Activated naive CD8-positive, alpha-beta T cell treated with anti-CD3 and anti-CD28 coated beads, Interleukin-2, amount 50 U/mL, for 24 hours (primary cell): ENCODE measurements at places on chromosomes 1 and 21.

DNA sequence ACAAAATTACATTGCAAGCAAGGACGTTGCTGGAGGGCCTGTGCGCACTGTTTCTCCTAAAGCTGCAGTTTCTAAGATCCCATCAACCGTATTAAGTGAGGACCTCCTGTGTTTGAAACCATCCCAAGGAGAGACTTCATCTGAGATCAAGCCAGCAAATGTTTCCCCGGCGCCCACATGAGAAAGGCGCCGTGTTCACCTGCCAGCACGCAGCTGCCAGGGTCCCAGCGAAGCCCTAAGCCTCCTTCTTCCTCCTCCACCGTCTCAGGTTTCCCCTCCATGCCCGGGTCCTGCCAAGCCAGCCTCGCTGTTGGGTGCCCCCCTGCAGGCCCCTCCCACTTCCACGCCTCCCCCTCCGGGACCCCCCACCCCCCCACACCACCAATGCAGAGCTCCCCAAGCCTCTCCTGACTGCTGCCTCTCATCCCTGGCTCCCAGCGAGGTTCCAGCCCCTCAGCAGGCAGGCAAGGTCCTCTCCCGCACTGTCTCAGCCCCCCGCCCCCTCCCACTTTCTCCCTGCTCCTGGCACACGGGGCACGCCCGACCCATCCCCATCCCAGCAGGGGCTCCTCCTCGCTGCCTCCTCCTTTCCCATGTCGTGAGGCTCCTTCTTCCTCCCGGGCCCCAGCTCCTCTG is 8.6 kb upstream of the TFF1 start:
- DNase-seq, result no peak

GRCh38 chr1:186595969-186596368 is 84.3 kb downstream of the PTGS2 start:
- no peak for DNase-seq

GRCh38 chr1:29811727-29812407 is 575.5 kb downstream of the PTPRU start:
- DNase-seq, result no peak

DNA sequence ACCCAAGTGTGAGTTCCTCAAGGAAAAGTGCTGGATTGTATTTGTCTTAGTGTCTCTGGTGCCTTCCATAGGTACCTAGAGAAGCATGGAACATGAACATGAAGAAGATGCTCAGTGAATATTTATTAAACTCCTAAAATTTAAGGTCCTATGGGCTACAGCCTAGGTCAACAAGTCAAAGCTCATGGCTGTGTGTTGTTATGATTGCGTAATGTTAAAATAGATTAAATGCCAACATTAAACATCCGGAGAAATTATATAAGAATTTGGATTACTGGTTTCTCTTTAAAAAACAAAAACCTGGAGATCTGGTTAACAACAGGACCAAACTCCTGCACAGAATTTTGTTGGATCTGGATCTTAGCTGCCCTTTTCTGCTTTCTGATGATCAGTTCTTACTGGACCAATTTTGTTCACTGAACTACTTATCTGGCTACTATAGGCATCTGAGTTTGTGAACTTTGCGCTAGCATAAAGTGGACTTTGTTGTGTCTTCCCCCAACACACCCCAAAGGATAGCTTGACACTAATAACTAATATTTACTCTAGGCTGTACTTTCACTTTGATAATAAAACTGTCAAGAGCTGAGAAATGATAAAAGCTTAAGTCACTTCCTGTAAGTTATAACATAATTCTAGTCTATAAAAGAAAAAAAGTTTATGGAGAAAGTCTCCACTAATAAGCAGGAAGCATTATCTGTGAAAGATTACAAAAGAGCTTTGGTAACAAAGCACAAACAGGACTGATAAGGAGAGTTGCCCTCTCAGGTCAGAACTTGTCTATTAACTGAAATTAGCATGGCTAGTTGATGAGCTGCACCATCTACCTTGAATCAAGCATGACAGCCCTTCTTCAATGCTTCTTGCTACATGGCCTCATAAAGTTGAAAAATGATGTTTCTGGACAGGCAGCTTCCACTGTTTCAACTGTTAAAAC is 20.7 kb downstream of the F5 start:
- no peak for DNase-seq

- DNase-seq, result no peak
These were observed 123.9 kb upstream of the KRTAP19-8 start for GRCh38 chr21:31162079-31162699.

- no peak for DNase-seq
These were observed 18.1 kb upstream of the PTPN14 start for GRCh38 chr1:214569357-214570004.

GRCh38 chr1:31790140-31790539 is 25.7 kb downstream of the SPOCD1 start:
- DNase-seq, result no peak

DNA sequence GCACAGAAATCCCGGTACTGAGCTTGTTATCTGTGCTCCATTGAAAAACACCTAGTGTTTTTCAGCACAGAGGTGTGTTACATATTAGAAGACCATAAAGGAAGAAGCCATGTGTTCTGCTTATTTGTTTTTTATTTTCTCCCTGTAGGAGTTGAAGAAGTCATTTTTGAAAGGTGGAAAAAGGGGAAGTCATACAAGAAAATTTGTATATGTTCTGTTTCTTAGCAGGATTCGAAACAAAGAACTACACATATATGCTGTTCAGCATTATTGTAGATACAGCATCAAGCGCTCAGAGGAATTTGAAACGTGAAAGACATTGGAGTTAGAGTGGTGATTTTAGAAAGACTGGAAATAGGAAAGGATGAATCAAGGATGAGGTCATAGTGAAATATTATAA is 345.3 kb upstream of the ADGRL2 start:
- DNase-seq, result no peak

GRCh38 chr1:32920833-32921232 is 19.6 kb upstream of the TMEM54 start:
- DNase-seq, result no peak

- DNase-seq, result no peak
These were observed 5.8 kb downstream of the SERINC2 start for GRCh38 chr1:31418626-31419323.

- no peak for DNase-seq
These were observed 150.0 kb downstream of the ADSS2 start for GRCh38 chr1:244301595-244302130.

GRCh38 chr21:29638761-29639327 is 301.0 kb downstream of the GRIK1 start:
- DNase-seq, result no peak

- DNase-seq, result no peak
These were observed 420 bp upstream of the DCDC2B start for GRCh38 chr1:32208469-32208868.

DNA sequence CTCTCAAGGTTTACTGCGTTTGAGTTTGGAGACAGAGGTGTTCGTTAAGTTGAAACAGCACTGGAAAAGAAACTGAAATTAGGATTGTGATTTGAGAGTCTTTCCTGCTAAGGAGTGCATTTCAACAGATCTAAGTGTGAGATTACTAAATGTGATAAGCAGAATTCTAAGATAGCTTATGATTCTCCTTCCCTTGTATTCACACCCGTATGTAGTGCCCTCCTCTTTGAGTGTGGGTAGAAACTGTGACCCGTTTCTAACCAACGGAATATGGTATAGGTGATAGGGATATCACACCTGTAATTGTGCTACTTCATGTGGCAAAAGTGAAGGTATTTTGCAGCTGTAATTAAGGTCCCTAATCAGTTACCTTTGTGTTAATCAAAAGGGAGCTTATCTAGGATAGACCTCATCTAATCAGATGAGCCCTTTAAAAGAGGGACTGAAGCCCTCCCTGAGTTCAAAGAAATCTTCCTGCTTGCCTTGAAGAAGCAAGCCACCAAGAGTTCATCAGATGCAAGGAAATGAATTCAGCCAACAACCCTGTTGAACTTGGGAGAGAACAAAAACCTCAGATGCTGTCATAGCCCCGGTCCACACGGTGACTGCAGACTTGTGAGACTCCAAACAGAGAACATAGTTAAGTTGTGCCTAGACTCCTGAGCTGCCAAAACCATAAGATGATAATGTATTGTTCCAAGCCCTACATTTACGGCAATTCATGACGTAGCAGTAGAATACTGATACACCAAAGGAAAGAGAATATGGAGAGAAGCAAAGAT is 12.6 kb upstream of the IL12RB2 start:
- no peak for DNase-seq

DNA sequence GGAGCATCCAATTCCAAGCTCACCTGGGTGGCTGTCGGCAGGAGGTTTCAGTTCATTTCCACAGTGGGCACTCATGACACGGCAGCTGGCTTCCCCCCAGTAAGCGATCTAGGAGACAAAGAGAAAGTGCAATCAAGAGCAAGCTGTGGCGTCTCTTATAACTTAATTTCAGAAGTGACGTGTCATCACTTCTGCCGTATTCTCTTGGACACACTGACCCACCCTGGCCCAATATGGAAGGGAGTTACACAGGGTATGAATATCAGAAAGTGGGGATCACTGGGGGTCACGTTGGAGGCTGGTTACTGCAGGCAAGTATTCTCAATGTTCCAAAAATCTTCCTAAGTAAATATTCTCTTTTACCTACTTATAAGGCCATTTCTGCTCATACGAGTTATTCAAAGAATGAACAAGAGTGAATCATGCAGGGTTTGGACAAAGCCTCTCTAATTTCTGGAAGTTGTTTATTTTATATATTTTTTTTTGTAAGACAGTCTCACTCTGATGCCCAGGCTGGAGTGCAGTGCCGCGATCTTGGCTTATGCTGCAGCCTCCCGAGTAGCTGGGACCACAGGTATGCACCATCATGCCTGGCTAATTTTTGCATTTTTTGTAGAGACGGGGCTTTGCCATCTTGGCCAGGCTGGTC is 46.5 kb upstream of the GREM2 start:
- DNase-seq, result no peak

DNA sequence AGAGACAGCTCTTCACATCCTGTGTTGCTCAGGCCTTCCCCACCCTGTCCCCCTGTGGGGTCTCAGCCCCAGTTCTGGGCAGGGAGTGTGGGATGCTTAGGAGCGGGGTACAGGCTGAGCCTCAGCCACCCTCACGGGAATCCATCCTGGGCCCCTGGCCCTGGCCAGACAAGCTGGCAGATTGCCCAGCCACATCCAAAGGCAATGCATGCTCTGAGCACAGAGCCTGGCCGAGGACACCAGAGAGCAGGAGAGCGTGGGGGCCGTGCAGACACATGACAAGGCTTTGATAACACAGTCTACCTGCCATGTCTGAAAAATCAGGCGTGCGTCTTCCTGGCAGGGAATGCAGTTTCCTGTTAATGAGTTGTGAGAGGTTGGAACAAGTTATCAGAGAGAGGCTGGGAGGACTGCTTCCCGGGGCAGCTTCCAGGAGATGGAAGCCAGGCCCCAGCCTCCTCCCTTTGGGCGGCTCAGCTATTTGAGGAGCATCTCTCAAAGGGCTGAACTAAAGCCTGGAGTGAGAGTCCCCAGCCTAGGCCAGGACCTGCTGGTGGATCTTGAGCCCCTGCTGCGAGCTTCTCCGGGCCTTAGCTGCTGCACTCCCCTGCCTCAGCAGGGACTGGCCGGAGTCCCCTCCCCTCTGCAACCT is 72.2 kb upstream of the SELENON start:
- no peak for DNase-seq

- DNase-seq, result no peak
These were observed 18.8 kb downstream of the SLC1A7 start for GRCh38 chr1:53123453-53124140.

GRCh38 chr1:174337000-174337681 is 110.6 kb upstream of the GPR52 start:
- no peak for DNase-seq

DNA sequence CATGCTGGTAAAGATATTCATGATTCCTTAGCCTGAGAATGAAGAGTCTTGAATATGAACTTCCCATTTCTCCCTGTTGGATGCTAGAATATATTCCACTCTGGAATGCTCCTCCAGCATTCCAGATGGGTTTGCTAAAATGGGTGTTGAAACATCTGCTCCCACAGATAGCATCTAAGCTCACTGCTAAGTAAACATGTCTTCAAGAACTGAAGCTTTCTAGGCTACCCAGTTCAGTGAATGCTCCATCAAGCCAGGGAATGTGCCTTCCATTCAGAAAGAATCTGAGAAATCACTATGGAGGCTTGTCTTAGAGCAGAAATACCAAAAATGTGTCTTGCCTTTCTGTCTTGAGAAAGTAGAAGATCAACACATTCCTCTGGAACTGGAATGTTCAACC is 81.1 kb downstream of the TNFSF18 start:
- no peak for DNase-seq

DNA sequence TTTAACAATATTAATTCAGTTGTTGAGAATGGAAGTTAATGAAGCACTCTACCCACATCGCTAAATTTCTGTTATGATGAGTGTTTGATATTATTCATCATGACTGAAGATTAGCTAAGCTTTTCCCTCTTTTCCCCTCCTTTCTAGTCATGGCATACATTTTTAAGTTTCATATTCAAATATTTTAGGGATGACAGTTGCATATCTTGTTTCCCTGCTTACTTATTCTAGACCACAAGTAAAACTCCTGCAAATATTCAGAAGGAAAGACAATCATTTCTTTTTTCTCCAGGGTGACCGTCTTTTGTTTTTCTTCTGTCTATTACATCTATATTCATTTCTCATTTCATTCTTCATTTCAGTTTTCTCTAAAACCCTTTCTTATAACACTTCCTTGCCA is 906.0 kb downstream of the ADGRL2 start:
- DNase-seq, result no peak

DNA sequence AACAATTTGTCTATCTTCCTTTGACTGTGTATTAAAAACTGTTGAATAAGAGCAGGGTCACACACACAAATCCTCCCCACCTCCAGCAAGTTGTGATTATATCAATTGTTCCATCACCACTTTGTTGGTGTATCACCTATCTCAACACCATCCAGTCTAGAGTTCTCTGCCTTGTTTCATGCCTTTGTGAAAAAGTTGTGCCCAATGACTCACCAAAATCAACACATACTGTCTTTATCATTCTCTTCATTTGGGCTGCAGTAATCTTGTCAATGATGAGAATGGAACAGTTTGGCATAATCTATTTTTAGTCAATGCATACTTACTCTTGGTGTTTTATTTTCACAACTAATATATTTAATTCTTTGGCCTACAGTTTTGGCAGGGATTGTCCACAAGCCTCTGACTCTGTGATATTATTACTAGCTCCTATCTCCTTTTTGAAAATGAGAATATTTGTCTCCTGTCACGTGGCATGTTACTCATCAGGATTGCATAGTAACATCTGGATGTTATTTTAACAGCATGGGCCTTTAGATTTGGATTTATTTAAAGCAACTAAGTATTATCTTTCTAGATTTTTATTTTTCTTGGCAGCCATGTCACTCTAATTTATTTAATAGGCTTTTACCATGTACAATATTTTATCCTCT is 5.1 kb downstream of the C1orf87 start:
- DNase-seq, result no peak
